T-helper 2 cell treated with Interferon-gamma antibody and Interleukin-4, amounts not matched to agents 5 μg/mL and 100 μg/mL, for 36 hours (primary cell): ENCODE measurements at places on chromosomes 1 and 21.

GRCh38 chr1:155175281-155175926 lies 1.8 kb downstream of the TRIM46 start:
- no peak for DNase-seq

DNA sequence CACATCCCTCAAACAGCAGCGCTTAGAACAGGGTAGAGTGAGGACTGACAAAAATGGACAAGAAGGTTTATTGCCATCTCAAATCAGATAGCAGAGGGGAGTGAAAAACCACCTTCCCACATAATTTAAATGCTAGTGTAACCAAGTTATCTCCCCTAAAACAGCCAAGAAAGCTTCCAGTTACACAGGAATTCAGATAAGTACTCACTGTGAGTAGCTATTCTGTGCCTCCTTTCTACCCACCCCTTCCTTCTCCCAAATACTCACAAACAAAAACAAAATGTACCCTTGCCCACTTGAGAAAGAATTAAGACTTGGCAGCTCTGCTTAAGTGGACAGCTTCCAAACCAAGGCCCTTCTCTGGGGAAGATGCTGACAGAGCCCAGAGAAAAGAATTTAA lies 9.1 kb downstream of the OTUD7B start:
- DNase-seq: no peak

DNA sequence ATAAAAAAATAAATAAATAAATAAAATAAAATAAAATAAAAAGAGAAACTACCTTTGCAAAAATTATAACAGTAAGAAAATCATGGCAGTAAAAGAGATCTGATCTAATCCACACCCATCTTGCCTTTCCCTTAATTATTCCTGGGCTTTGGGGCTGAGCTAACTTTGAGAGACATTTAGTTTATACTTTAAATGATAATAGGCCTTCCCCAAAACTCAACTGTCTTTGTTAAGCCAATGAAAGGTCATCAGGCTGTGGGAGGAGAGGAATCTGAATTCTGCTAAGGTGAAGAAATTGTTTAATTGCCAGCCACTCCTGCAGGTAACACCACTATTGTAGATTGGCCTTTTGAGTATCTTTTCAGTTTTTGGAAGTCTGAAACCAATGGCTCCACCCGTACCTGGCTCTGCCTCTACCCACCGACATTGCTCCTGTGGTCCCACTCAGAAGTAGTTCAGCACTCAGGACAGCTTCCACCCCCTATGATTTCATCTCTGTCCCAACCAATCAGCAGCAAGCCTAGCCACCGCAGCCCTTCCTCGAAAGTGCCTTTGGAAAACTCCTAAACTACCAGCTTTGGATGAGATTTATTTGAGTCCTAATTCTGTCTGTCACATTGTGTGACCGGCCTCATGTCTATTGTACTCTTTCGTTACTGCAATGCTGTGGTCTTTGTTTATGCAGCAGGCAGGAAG lies 23.0 kb upstream of the PNRC2 start:
- no peak for DNase-seq

DNA sequence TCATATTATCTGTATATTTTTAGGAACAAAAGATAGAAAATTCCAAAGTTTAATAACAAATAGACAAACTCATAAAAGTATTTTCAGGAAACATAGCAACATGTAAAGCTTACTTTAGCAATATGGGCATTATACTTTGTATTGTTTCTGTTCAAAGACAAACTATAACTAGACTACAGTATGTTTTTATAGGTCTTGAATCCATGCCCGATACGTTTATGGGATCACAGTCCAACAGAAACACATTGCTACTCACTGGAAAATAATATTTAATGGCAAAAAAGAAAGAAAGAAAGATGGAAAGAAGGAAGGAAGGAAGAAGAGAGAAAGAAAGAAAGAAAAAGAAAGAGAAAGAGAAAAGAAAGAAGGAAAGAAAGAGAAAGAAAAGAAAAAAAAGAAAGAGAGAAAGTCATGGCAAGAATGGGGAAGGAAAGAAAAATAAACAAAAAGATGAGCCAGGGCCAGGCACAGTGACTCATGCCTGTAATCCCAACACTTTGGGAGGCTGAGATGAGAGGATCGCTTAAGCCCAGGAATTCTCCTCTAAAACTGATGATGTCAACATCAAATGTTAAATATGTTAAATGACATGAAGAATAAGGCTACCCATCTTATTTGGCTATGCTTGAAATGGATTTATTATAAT lies 32.7 kb downstream of the TM2D1 start:
- DNase-seq: no peak

GRCh38 chr1:234090212-234091064 lies 186.0 kb downstream of the SLC35F3 start:
- DNase-seq: no peak

DNA sequence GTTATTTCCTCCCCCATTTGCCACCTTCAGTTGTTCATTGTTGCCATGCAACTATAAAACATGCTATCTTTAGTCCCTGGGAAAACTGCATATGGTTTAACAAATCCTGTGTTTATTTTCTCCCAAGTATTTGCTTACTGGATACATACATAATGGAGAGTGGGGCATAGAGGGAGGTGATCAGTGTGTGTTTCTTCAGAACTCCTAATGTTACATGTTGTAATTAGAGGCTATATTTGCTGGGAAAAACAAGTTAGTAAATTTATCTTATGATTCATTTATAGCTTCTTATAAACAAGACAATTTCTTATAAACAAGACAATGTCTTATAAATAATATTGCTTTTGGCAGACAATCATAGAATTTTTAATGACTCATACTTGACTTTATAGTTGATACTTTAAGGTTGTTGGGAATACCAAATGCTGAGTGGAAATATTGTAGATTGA lies 7.3 kb upstream of the GIPC2 start:
- no peak for DNase-seq

- no peak for DNase-seq
Observed at GRCh38 chr1:218521414-218522169, 176.5 kb downstream of the TGFB2 start.

DNA sequence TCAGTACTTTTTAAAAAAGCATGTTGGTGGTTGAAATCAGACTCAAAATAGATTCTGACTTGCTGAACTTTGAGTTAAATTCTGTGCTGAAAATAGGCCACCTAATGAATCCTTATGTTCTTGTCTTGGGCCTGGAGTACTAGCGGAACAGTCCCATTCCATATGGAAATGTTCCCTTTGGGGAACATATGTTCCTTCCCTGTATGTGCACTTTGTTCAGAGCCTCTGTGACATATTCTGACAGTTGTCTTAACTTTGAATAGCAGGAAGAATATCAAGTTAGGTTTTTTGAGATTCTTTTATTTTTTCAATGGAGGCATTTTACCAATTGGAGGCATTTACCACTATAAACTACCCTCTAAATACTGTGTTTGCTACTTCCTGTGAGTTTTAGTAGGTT lies 1667.8 kb downstream of the PLA2G4A start:
- DNase-seq: no peak

DNA sequence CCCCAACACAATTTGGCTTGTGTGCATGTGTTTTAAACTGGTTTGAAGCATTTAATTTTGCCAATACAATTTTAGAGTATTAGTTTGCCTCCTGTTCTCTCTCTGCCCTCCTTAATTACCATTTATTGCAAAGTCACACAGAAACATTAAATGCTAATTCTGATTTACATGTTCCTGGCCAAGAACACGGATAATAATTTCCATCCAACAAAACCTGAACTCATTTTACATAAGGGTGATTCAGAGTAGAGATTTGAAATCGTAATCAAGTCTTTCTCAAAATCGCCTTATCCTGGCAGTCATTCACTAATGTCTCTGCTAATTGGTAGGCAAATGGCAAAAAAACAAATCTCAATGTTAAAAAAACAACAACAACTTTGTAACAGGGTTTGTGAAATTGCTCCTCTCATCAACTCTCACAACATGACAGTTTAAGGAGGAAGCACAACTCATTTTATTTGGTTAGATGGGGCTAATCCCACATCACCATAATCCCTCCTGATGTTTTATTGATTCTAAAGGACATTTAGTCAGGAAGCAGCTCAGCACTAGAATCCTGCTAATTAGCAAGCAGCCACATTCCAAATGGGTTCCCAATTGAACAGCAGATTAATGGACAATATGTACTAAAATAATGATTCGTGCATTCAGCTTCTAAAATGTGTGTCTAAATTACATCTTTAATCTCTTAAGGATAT lies 55.9 kb downstream of the C1orf87 start:
- DNase-seq: no peak

DNA sequence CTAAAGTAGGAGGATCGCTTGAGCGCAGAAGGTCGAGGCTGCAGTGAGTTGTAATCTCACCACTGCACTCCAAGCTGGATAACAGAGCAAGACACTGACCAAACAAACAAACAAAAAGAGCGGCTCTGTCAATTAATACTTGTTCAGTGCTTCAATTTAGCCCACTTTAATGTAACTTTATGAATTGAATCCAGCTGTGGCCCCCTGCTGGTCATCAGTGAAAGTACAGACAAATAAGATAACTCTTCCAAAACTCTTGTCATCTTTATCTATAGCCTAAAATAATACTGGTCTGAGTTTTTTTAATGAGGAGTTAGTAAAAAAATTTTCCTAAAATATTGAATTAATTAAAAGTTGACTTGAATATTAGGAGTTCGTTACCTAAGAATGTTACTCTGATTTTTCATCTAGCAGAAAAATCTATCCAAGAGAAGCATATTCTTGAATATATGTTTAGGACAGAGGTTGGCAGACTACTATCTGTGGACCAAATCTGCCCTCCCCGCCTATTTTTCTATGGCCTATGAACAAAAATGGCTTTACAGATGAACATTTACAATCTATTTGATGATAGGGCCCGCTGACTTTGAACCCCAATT lies 26.1 kb downstream of the ATP5PF start:
- no peak for DNase-seq

- no peak for DNase-seq
Observed at GRCh38 chr1:206032380-206033140, 8.9 kb upstream of the CTSE start.

- no peak for DNase-seq
Observed at GRCh38 chr21:45847870-45848269, 133.7 kb upstream of the COL6A1 start.

GRCh38 chr1:236303675-236304074 lies 21.9 kb upstream of the ERO1B start:
- DNase-seq: no peak

- peak; percentile 84 for DNase-seq
Observed at GRCh38 chr1:226110249-226111097, 48.0 kb downstream of the H3-3A start.

DNA sequence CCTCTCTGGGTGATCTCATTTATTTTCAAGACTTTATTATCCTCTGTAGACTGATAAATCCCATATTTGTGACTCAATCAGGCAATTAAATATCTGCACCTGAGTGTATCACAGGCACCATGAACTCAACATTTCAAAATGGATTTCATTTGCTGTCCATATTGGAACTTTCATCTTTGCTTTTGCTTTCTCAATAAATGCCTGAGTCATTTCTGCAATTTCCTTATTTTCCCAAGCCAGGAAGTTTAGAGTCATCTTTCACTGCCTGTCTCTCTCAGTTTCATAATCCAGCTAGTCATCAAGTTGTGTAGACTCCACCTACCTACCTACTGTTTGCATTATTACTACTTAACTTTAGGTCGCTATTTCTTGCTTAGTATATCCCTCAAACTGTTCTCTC lies 540.9 kb downstream of the LMO4 start:
- no peak for DNase-seq

DNA sequence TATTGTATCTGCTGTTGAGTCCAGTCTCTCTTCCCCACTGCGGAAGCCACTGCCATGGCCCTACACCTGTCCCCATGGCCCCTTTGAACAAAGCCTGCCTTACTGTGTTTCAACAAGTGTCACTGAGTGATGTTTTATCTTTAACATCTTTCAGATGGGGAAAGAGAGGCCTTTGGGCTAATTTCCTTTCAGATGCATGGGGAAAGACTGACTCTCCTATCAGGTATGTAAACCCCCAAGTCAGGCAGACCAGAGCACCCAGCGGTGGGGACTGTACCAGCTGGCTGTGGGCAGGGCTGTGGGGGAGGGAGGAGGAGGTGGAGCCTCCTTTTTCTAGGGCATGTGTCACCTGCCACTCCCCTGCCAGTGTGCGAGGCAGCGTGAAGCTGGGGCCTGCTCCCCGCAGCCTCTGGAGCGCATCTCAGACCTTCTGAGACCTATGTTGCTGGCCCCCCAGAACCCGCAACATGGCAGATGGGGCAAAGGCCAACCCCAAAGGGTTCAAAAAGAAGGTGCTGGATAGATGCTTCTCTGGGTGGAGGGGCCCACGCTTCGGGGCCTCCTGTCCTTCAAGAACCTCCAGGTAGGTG lies at the start of gene PLA2G2F:
TSS of gene PLA2G2F (plus strand) at position 363 of the 590 bp plus-strand sequence. CDS start at position 468, 105 bp downstream.
- DNase-seq: no peak

GRCh38 chr1:115301438-115302020 lies 36.5 kb downstream of the NGF start:
- no peak for DNase-seq

GRCh38 chr1:201840055-201840454 lies 11.1 kb downstream of the IPO9 start:
- no peak for DNase-seq

- no peak for DNase-seq
Observed at GRCh38 chr1:176450526-176450925, 12.4 kb upstream of the PAPPA2 start.

- DNase-seq: peak; percentile 59
Observed at GRCh38 chr1:180131510-180131909, 23.2 kb upstream of the QSOX1 start.

GRCh38 chr1:109365642-109366204 lies 32.0 kb downstream of the SORT1 start:
- no peak for DNase-seq

DNA sequence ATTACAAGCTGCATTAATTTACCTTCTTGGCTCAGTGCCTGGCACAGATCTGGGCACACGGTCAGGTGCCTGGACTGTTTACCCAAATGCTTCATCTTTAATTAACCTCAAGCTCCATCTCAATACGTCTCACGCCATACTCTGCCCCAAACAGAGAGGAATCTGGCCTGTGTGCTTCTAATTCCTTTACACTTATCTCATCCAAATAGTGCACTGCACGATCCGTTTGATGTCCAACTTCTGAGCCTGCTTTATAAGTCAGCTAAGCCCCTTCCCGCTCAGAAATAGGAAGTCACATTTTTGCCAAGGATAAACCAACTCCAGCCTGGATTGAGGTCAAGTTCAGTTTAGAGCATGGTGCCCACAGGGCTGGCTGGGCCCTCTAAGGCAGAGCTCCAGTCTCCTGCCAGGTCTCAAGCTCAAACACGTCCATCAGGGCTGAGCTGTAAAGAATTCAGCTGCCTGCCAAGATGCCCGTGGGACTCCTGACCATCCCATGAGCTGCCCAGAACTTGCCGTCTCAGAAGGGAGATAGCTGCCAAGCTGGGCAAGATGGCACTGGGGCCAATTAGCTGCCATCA lies 233.5 kb downstream of the TRABD2B start:
- no peak for DNase-seq

DNA sequence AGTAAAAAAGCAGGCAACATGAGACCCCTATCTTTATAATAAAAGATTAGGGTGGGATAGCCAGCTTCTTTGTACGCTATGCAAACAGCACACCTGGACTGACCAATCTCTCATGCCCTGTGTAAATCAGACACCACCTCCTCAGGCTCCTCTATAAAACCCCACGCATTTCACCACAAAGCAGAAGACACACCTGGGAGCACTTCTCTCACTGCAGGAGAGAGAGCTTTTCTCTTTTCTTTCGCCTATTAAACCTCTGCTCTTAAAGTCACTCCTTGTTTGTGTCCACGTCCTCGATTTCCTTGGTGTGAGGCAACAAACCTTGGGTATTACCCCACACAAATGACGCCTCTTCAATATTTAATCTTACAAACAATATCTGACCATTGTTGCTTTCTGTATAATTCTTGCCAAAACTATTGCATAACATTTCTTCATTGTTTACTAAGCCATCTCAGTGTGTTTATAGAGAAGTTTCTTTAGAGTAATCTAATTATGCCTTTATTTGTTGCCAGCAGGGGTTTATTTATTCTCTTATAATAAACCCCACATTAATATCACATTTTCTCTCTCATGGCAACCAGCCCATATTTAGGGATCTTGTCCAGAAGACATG lies 31.6 kb upstream of the NUF2 start:
- no peak for DNase-seq
